DND-41 (cell line): ENCODE measurements at places on chromosomes 4 and X.

DNA sequence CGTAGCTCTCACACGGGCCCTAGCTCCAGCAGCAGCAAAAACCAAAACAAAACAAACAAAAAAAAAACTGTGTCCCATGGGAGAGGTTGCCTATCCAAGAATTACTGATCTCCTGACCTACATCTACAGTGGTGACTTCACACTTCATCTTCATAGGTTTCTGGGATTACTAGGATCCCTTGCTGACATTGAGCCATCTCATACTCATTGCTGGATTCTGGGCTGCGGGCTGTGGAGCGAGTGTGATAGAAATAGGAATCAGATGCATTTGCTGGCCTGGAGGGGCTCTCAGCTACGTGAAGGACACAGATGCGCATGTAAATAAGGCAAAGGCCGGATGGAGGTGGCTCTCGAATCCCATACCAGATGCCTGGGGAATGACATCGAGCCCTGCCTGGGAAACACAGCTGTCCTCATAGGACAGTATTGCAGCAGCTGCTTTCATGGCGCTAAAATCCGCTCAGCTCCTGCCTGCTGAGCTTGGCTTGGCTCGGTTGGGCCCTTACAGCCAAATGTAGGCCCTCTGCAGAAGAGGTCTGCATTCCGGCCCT, 41.7 kb downstream of the CNGA2 start:
- H3K27me3 ChIP-seq, result no peaks in the 10 kb centered on the region
- no peak overlapping the region for H3K4me3 ChIP-seq
- H3K27ac ChIP-seq, result no peak overlapping the region

GRCh38 chrX:134374294-134374693, 85.7 kb upstream of the HPRT1 start:
- H3K27me3 ChIP-seq, result no peaks in the 10 kb centered on the region
- peaks cover 27% of the 10 kb centered on the region for H3K4me1 ChIP-seq
- H3K4me3 ChIP-seq, result peak overlapping the region; percentile 68
- DNase-seq, result no peak

DNA sequence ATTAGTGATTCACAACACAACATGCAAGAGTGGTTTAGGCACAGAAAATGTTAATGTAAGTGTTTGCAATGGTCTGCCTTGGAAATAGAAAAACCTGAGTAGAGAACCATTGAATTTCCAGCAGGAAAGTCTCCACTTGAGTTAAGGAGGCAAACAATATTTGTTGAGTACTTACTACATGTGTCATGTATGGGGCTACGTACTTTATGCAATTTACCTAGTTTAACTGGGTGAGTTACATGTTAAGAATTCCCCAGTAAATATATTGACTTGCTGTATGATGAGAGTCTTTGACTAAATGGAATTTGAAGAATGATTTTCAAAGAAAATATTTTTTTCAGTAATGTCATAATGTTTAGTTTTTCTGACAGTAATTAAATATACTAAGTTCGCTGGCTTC, 7.8 kb upstream of the NPNT start:
- DNase-seq, result no peak
- no peaks in the 10 kb centered on the region for H3K27me3 ChIP-seq
- no peak overlapping the region for H3K4me3 ChIP-seq
- H3K36me3 ChIP-seq, result no peaks in the 10 kb centered on the region
- no peaks in the 10 kb centered on the region for H3K4me1 ChIP-seq

- H3K36me3 ChIP-seq, result no peaks in the 10 kb centered on the region
- H3K4me1 ChIP-seq, result no peaks in the 10 kb centered on the region
- DNase-seq, result no peak
- H3K27ac ChIP-seq, result no peak overlapping the region
- H3K27me3 ChIP-seq, result no peaks in the 10 kb centered on the region
Observed at GRCh38 chrX:17443556-17443955, 68.6 kb downstream of the NHS start.

DNA sequence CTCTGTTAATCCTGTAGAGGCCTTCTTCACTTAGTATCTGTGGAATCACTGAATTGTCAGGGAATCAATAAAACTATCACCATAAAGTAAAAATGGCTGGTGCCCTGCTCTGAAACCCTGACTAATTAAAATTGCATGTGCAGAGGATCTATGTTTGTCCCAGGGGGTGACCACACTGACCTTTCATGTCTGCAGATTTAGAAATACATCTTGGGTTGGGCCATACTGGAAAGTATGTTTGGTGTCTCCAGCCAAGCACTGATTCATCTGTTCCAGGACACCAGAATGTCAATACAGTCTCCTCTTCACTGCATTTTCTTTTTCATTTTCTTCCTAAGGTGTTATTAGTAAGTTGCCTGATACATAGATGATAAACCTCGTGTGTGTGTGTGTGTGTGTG, 490.9 kb upstream of the INTU start:
- H3K36me3 ChIP-seq, result no peaks in the 10 kb centered on the region
- H3K27ac ChIP-seq, result no peak overlapping the region
- no peaks in the 10 kb centered on the region for H3K4me1 ChIP-seq

- no peak overlapping the region for H3K27ac ChIP-seq
- no peak overlapping the region for H3K4me3 ChIP-seq
- no peaks in the 10 kb centered on the region for H3K36me3 ChIP-seq
- DNase-seq, result no peak
- H3K4me1 ChIP-seq, result no peaks in the 10 kb centered on the region
Observed at GRCh38 chrX:119996069-119996468, 52.5 kb upstream of the NKAP start.
